ENCODE measurements at places on chromosomes 1 and 21. TPM values are rescaled to one million over a fixed set of nuclear protein-coding genes. Genes with fewer than 3 reads are reported as not detected.
A peak's percentile ranks its signal among the peaks of the same experiment; 100 is the strongest.

DNA sequence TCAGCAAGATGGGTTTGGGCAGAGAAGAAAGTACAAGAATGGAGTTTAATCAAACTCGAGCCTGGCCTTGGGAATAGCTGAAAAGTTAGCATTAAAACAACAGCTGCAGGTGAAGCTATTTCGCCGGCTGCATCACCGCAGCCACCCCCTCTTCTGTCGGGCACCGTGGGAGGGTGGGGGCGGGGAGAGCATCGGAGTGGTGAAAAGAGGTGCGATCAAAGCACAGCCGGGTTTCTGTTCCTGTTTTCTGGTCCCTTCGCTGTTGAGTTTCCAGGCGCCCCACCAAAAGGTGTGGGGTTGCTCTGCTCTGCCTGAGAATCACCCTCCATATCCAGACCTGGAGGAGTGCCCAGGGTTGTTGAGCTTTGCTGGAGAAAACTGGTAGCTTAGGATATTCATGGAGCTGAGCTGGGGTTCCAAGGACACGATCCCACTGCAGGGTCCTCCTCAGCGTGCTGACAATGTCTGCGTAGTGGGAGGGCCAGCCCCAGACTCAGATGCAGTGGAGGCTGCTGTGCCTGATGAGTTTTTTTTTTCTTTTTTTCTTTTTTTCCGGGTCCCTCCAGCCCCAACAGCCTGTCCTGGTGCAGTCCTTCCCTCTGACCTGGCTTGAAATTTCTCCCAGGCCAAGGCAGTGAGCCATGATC is 127.5 kb upstream of the C1orf174 start:
- DNase-seq, result no peak

GRCh38 chr1:201450721-201451291 is 18.2 kb downstream of the PHLDA3 start:
- DNase-seq, result peak; percentile 70

GRCh38 chr1:56070601-56071000 is 508.8 kb downstream of the PLPP3 start:
- DNase-seq, result no peak

DNA sequence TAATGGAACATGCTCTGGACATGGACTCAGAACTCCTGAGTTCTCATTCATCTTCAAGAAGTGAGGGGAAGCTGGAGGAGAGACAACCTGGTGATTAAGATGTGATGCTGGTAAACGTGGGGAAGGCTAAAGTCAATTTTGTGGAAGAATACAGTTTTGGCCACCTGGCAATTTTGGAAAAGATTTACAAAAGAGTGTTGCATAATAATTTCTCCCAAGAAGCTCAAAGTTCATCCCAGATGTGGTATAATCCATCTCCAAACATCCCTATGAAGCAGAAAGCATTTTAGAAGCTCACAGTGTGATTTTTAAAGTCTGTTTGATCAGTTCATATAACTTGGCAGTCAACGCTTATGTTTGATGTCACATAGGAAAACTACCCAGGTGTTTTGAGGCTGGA is 208.7 kb downstream of the LMX1A start:
- no peak for DNase-seq

DNA sequence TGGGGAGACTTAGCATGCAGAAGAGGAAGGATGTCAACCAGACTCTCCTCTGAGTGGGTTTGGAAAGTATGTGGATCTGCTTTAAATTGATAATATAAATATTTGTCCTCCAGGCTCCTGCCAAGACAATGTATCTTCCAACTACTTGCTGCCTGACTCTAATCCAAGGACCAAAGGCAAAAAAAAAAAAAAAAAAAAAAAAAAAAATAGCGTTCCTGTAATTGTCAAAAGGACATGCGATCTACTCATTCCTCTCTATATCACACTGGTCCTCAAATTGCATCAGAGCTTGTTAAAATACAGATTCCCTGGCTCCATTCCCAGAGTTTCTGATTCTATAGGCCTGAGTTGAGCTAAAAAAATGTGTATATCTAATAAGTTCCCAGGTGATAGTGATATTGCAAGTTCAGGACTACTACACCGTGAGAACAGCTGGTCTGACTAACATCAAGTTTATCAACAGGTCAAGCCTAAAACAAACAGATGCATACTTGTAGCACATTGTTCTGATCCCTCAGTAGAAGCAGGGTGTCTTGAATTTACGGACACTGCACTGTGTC is 141.3 kb downstream of the TNR start:
- no peak for DNase-seq

Gene ACTRT2
- total RNA-seq, result not detected

Gene UMODL1
- not detected for total RNA-seq

GRCh38 chr21:42061195-42061985 is 9.7 kb upstream of the UMODL1 start:
- DNase-seq, result peak; percentile 76

Gene PDZK1
- 0.16 TPM for total RNA-seq

Gene RNU1-2
- total RNA-seq, result 1,962 TPM

DNA sequence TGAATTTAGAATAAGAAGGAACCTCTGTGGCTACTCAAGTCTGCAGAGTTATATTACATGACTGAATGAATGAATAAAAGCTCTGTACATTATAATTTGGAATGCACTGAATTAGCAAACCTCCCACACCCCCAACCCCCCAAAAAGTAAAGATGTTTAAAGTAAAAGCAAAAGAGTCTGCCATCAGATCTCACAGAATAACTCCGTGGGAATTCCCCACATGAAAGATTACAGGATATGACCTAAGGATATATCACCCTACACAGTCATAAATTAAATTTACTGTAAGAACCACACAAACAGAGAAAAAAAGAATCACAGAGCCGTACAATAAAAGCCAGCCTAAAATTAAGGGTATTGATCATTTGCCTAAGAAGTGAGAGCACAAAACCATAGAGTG is 587.3 kb downstream of the PTPRC start:
- DNase-seq, result peak; percentile 80

DNA sequence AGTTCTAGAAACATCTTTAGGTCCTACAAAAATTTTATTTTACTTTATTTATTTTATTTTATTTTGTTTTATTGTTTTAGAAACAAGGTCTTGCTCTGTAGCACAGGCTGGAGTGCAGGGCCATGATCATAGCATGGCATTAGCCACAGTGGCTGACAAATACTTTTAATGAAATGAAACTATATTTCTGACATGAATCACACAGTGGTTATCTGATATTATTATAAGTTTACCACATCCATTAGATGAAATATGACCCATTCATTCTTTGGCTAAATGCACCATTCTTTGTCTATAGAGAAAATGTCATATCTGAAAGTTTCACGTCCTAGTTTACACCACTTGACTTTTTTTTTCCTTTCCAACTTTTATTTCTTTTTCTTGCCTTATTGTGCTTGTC is 613.4 kb upstream of the ADAMTS5 start:
- no peak for DNase-seq

DNA sequence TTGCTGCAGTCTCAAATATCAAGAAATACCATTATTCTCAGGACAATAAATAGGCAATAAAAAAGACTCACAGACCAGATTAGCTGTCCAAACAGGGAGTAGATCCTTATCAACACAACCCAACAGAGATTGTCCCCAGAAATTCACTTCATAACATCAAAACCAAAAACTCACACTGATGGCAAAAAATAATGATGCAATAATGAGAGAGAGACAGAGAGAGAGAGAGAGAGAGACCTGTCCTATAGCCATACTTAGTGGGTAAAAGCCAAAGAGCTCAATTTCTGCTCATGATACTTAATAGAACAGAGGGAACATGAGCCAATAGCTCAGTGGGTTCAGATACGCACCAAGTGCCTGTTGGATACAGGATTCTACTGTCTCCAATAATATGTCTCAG is 244.5 kb downstream of the FAM72C start:
- DNase-seq, result no peak

- no peak for DNase-seq
Measured at GRCh38 chr1:228960705-228961104, 225.4 kb downstream of the RHOU start.

DNA sequence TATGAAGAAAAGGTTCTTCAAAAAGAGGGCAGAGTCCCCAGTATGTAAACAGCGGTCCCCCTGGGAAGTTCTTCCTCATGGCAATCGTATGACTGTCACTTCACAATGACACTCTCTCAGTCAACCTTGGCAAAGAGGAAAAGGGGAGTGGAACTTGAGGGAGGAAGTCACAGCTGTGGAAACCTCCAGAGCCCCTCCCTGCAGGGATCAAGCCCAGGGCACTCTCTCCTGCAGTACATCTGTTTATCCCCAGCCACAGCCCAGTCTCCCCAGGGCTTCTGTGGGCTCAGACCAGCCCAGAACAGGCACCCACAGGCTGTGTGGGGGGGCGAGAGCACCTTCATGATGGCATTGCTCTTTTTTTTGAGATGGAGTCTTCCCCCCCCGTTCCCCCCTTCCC is 2.0 kb downstream of the ATP13A2 start:
- no peak for DNase-seq

All from activated CD4-positive, alpha-beta T cell treated with anti-CD3 and anti-CD28 coated beads, Interleukin-2, amount 10 ng/mL, durations not matched to agents 24 days and 14 days (primary cell).